ENCODE measurements at places on chromosomes 2 and 18.
A peak's percentile ranks its signal among the peaks of the same experiment; 100 is the strongest.

GRCh38 chr2:80330527-80331450 is 26.2 kb upstream of the LRRTM1 start:
- DNase-seq, result no peak

DNA sequence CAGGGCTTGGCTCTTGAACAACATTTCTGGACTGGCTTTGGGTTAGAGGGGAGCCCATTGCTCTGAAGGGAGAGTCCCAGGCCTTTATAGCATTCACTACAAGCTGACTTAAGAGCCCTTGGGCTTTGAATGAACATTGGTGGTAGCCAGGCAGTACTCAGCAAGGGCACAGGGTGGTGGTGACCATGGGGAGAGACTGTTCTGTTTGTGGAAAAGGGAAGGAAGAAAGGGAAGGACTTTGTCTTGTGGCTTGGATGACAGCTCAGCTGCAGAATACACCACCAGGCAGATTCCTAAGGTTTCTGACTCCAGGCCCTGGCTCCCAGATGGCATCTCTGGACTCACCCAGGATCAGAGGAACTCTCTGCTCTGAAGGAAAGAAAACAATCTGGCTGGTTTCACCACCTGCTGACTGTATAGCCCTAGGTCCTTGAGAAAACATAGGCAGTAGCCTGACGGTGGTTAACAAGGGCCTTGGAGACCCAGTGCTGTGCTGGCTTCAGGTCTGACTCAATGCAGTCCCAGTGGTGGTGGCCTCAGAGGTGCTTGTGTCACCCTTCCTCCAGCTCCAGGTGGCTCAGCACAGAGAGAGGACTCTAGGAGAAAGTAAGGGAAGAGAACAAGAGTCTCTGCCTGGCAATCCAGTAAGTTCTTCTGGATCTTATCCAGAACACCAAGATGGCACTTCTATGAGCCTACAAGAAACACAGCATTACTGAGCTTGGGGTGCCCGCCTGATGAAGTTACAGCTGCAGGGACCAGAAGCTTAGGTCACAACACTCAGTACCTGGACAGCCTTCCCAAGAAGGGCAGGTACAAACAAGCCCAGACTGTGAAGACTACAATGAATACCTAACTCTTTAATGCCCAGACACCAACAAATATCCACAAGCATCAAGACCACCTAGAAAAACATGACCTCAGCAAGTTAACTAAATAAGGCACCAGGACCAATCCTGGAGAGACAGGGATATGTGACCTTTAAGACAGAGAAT is 16.4 kb upstream of the ABCB11 start:
- DNase-seq, result no peak

- no peak for DNase-seq
These were observed 81.4 kb downstream of the TGOLN2 start for GRCh38 chr2:85246348-85246747.

DNA sequence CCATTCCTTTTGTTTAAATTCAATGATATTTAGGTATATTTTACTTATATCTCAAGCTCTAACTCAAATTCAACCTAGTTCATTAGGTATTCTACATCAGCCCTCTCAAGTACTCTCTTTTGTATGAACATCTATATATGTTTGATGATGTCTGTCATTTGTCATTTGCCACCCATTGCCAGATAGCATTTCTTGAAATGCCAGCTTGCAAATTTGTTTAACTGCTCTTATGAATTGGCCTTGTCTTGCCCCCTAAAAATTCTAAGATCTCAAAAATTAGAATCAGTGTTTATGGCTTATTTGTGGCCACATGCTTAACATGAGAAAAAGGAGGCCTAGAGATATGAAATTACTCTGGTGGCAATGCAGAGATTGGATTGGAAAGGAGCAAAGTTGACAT is 1140.3 kb upstream of the DDX18 start:
- no peak for DNase-seq

- DNase-seq, result no peak
These were observed 221.8 kb downstream of the STK39 start for GRCh38 chr2:168025487-168026202.

DNA sequence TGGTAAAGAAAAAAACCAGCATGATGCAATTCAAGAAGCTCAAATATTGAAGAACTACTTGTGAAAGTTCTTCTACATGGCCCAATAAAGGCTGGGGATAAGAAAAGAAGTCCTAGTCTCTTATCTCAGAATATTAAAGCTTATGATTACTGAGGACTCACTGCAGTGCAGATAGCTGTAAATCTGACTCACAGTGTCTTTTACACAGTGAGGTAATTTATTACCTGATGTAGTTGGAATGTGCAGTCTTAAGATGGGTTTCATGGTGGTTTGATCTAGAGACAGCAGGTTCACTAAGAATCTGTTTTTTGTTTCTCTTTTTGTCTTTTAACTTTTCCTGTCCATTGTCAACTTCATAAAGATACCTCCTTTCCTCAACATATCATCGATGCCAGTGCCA is 484.0 kb upstream of the MAP2 start:
- DNase-seq, result no peak

GRCh38 chr2:108923019-108923700 is 65.9 kb downstream of the EDAR start:
- no peak for DNase-seq

DNA sequence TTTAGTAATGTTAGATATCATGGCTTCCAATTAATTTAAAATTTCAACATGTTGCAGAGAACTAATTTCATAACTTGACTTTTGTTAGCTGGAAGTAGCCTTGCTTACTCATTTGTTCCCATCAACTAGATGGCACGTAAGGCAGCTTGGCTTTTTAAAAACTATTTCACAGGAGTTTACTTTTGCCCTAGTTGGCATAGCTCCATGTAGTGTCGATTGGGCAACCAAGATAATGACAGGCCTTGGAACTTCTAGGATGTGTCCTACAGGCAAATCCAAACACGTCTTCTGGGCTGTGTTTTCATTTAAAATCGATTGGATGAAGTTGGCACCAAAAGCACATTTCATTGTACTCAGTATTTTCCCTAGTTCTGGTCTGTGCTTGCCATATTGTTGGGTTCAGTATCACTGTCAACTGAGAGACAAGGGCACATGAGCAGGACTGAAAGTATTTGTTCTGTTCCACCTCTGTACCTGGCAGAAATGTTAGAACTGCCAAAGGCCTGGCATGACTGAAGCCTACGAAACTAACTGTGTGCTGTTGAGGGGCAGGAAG is 29.4 kb downstream of the HADHB start:
- DNase-seq, result peak; percentile 99

DNA sequence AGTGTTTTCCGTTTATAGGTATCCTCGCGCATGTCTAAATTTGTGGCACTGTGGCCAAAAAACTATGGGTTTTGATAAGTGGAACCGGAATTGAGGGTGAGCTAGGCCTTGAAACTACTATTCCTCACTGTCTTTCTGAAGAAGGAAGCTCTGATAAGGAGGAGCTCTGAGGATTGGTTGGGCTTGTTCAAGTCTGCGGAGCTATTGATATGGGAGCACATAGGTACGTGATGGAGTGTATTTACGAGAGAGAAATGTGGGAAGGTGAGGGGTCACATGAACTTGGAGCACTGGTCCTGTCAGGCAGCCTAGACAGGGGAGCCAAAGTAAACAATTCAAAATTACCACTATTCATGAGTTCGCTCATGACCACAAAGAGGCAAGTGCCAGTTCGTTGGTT is 131.4 kb downstream of the BABAM2 start:
- DNase-seq, result no peak

- peak; percentile 41 for DNase-seq
These were observed 11.8 kb downstream of the ALS2 start for GRCh38 chr2:201768918-201769317.

DNA sequence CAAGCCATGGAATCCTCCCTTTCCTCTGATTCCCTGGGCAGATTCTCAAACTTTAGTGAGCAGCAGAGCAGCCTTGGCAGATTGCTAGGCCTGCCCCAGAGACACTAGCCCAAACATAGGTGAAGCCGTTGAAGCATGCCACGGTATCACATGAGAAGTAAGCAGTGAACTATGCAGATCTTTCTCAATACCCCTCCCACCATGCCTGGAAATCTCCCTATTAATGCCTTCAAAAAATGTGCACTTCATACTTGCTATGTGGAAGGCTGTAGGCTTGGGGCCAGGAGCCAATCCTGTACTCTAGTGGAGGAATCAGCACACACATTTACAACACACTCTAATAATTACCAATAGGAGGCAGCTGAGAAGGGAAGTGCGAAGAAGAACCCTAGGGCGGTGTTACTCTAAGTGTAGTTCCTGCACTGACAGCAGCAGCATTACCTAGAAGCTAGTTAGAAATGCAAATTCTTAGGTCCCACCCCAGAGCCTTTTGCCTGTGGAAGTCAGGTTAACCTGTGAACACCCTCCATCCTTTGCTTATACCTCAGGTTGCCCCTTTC is 305.1 kb upstream of the SPRED2 start:
- no peak for DNase-seq
